ENCODE measurements at places on chromosomes 4 and X.

- DNase-seq: no peak
Observed at GRCh38 chr4:169854090-169854489, 96.3 kb upstream of the HPF1 start.

DNA sequence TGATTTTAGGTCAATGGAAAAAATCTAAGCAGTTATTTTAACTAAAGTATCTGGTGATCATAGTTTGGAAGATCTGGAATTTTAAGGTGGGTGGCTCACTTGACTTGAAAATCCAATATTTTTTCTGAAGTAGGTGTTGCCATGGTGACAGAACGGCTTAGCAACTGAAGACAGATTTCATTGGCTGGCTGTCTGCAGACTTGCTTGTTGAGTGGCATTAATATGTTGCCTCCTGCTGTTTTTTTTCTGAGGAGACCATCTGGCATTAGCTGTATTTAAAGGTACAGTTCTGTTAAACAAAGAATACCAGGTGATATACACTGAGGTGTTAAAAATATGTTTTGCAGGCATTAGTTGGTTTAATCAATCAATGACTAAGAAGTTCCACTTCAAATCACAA is 19.8 kb downstream of the CPE start:
- peak; percentile 99 for DNase-seq

GRCh38 chr4:174873931-174874330 is 44.2 kb upstream of the ADAM29 start:
- peak; percentile 11 for DNase-seq

DNA sequence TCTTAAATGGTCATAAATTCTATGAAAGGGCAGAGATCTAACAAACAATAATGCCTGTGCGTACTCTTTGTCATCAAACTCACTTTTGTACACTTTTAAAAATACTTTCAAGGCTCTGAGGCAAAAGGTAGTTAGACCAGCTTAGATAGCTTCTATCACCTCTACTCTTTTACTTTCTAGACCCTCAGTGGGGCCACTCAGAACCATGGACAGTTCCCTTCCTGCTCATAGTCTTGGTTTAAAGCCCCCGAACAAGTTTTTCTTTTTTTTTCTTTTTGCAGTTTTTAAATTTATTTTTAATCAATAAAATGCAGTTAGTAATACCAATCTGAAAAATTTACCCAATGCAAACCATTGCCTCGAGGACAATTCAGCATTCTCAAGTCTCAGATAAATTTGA is 460.5 kb upstream of the CNKSR2 start:
- no peak for DNase-seq

DNA sequence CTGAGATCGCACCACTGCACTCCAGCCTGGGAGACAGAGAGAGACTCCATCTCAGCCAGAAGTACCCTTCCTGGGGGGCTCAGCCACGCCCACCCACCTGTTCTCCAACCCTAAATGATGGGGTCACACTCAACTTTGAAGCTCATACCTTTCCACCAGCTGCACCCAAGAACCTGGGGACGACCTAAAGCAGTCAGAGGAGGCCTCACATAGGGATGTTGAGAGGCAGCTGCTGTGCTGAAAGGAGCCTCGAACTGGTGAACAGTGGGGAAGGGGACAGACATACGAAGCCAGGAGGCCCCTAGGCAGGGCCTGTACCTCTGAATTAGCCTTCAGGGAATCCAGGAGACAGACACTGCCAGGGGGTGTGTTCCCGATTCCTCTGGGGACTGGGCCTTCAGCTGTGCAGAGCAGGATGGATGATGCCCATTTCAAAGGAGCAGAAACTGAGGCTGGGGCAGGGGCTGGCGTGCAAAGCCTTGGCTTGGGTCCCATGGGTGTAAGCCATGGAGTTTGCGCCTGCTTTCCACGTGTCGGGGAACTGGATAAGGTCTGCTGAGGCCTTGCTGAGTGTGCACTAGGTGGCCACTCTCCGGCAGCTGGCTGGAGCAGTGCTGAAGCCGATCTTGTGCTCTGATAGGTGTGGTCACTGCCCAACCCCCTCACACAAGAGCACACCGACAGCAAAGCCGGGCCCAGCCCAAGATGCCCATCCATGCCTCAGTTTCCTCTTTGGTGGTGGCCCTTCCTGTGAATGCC is 130.8 kb downstream of the CPZ start:
- no peak for DNase-seq

DNA sequence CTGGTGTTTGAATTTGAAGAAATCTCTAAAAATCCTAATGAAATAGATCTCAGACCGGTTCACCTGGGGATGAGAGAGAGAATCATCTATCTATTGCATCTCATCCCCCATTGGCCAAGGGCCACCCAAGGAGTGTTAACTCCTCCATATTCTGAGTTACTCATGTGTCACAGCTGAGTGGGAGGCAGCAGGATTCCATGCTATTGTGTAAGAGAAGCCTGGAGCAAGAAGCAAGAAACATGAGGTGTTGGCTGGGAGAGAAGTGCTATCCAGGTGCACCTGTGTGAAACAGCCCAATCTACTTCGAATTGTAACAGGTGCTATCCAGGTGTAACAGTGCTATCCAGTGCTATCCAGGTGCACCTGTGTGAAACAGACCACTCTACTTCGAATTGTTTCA is 150.3 kb upstream of the MAOA start:
- DNase-seq: no peak

GRCh38 chr4:52107336-52107735 is 56.2 kb downstream of the SPATA18 start:
- DNase-seq: no peak
